ENCODE measurements at places on chromosomes 3 and 15. TPM values are rescaled to one million over a fixed set of nuclear protein-coding genes. Genes with fewer than 3 reads are reported as not detected.

WDR49 gene
- total RNA-seq, result 0.31 TPM

SPINK8 gene
- total RNA-seq, result not detected

DNA sequence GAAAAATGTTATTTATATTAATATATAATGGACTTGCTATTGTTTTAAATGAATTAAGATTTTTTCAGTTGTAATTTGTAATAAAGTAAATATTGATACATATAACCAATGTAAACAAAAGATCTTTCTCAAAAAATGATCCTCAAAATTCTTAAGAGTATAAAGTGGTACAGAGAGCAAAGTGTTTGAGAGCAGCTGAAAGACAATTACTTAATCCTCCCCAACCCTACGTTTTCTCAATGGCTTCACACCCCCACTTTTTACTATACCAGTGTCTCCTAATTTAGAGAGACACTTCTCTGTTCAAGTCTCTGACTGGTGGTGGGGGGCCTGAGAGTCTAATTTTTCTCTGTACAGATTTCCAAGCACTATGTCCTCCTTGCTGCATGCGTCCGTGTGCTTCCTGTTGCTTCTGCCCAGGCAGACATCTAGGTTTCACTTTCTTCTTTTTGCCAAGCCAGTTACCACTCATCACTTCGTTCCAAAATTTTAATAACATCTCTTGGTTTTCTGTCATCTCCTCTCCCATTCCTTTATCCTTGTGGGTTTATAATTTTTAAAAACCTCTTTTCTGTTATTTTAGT lies 276.3 kb upstream of the DNAJC19 start:
- no peak for DNase-seq

CPNE4 gene
- not detected for total RNA-seq

DNA sequence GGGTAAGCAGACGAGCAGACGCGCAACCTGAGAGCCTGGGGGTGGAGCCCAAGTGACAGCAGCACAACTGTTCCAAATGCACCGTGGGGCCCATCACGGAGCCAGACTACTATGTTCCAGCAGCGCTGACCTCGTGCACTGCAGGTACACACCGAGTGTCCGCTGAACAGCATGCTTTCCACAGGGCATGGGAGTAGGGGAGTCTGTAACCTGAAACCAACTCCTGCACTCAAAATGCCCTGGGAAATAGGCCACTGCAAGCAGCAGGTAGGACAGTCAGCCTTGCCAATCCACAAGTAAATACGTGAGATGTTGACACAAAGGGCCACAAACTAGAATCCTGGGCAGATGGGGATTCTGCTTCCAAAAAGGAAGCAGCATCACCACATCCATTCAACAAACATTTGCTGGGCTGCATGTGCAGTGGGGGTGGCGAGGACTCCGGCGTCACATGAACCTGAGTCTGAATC lies 73.9 kb downstream of the TBC1D2B start:
- no peak for DNase-seq

DNA sequence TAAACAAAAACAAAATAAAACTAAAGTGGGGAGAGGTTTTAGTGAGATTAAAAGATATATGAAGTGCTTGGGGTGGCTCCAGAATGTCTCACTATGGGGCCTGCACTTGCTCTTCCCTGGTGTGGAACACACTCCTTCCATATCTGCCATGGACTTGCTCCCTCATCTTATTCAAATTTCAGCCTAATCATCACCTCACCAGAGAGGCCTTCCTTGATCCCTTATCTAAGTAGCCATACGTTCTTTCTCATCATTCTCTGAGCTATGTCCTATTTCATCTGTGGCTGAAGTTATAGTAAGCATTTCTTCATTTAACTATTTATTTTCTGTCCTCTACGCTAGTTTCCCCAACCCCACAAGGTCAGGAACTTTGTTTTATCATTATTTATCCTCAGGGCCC lies 511.7 kb downstream of the NTRK3 start:
- no peak for DNase-seq

DNA sequence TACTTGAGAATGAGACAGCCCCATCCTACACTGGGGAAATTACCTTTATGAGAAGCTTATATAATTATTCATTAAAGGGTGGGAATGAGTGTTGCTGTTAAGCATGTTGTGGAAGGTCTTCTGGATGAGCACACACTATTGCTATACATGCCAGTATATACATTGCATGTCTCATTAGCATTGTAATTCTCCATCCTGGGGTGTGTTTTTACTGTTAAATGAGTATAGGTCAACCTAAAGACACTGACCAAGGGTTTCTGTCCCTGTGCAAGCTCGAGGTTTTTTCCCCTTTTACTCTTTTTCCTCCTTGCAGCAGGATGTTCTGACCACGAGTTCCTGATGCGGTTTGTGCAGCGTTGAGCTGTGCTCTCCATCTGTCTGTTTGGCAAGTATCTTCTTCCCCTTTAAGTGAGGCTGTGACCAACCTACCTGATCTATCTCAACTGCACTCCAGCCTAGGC lies 7.2 kb upstream of the IVD start:
- DNase-seq, result no peak

AHSG gene
- total RNA-seq, result not detected

WDR93 gene
- total RNA-seq, result 0.28 TPM

- DNase-seq, result no peak
Observed at GRCh38 chr3:192825657-192826200, 91.9 kb downstream of the MB21D2 start.

DNA sequence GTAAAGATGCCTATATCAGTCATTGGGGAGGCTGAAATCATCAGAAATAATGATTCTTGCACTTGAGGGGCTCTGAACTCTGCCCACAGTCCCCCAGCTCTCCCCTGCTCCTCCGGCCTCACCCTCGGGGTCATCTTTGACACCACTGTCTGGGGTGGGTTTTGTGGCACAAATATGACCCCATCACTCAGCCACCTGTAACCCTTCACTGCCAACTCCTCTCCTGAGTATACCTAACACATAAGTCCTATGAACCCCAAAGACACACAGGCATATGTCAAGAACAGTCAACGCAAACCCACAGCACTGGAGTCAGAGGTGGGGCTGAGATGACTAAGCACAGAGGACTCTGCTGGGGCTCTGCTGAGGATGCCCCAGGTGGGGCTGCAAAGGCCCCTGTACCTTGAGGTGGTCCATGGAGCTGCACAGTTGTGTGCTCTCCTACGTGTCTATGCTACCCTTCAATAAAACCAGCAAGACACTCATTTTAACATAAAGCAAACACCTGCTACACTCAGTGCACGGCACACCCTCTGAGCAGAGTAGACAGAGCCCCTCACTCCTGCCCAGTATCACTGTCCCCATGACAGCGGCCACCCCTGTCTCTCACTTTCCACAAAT lies 29.9 kb downstream of the SLC41A3 start:
- no peak for DNase-seq

RHCG gene
- 15.5 TPM for total RNA-seq

GRCh38 chr3:126463521-126463920 lies 12.2 kb downstream of the ZXDC start:
- no peak for DNase-seq

DNA sequence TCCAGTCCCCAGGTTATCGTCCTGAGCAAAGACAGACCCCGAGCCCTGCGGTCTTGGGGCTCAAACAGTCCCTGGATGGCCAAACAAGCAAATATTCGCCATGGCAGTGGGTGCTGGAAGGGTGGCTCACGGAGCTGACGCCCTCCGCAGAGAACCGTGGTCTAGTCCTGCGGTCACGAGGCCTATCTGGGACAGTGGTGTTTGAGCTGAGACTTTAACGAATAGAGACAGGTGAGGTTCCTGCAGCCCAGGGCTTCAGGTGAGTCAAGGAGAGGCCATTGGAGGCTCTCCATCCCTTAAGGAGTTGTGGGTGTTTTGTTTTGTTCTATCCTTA lies 399 bp upstream of the SUCLG2 start:
- no peak for DNase-seq

DNA sequence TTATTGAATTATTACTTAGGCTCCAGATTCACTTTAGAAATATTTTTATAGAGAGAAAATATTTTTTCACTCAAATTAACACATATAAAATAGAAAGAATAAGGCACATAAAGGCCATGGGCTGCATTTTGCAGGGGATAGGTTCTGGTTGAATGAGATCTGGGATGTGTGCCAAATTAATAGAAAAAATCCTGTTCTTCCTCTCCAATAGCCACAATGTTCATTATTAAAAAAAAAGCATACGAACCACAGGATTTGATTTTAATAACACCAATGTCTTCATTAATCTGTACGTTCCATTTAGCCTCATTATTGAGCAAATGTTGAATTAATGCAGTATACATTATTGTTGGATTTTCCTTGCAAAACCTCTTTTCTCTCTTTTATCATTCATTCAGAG lies 622.8 kb upstream of the AGTR1 start:
- DNase-seq, result no peak

DNA sequence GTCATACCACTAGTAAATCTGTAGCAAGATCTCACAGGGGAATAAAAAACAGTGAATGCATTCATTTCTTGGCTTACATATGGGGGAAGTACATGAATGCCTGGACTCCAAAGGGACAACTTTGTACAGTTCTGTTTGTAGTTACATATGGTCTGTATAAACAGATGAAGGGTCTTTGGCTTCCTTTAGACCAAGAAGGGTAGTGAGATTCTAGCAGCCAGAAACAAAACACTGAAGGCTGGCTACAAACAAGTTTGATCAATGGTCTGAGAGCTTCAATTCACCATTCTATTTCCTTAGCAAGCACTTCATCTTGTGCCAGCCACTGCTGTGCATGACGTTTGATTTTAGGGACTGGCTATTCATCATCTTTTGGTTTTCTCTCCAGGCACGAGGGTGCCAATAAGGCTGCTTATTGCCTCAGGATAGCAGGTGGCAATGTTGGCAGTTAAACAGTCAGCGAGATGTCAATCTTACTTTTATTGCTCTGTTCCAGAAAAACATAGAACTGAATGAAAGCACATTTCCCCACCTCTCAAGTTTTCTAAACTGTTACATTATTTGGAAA lies 313.7 kb upstream of the COL8A1 start:
- no peak for DNase-seq

ADAMTS9 gene
- 136 TPM for total RNA-seq

SCN11A gene
- 0.56 TPM for total RNA-seq

- no peak for DNase-seq
Observed at GRCh38 chr3:113223475-113224281, 12.3 kb downstream of the BOC start.

DNA sequence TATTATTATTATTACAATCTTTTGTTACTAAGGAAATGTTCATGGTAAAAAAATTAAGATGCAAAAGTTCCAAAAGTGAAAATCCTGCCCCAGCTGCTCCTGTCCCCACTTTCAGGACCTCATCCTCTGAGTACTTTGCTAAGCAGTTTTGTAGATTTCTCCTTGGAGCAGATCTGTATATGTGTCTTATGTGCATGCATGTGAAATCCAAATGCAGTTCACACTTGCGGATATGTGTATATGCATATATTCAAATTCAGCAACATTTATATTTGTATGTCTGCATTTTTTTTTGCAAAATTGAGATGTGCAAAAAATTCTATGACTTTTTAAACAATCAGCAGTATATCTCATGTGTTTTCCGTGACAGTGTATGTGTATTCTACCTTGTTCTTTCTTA lies 19.2 kb downstream of the CHCHD6 start:
- no peak for DNase-seq

- no peak for DNase-seq
Observed at GRCh38 chr3:60633644-60634043, 617.6 kb downstream of the FHIT start.

DNA sequence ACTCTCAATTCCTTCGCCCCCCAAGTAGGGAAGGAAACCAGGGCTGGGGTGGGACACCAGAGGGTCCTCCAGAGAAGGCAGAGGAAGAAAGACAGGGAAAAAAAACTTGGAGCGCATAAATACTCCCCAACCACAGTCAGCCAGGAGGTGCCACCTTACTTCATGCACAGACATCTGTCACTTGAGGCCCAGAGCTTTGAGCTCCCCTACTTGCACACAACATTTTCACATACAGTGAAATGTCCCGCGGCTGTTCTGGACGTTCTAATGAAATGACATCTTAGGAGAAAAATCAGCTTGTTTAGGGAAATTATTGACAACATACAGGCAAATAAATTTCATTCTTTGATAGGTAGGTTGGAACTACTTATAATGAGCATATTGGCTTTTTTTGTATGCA lies 113.0 kb downstream of the LIPC start:
- DNase-seq, result no peak

- no peak for DNase-seq
Observed at GRCh38 chr15:79394231-79394630, 37.9 kb upstream of the MINAR1 start.

DNA sequence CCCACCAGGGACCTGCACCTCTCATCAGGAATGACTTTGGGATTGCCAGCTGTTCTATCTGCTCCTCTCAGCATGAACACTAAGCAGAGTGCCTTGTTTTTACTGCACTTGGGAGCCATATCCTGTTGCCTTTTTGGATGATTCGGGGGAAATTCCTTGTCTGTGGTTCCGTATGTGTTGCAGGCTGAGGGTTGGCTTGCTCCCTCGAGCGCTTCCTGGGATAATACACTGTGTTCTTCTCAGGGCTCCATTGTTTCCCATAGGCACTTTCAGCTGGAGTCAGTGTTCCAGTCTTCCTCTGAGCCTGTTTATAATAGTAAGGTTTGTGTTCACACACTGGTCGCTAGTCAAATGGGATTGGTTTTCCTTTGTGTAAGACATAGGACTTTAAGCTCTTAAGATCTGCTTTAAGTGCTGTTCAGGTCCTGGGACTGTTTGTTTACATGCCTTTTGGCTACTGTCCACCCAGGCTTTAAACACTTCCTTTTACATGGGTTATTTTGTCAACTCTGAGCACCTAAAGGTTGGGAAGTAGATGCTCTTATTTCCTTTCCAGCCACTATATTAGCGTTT lies 23.4 kb downstream of the BOC start:
- no peak for DNase-seq

- DNase-seq, result no peak
Observed at GRCh38 chr15:34239151-34239808, 14.5 kb downstream of the EMC4 start.

PLA1A gene
- total RNA-seq, result 7.8 TPM

GRCh38 chr3:67798412-67798811 lies 144.0 kb upstream of the SUCLG2 start:
- no peak for DNase-seq

GPR62 gene
- 0.19 TPM for total RNA-seq

- DNase-seq, result no peak
Observed at GRCh38 chr3:136251511-136251910, 1.4 kb downstream of the PCCB start.

ALDH1A3 gene
- 367 TPM for total RNA-seq

GLDN gene
- 29.8 TPM for total RNA-seq

TYRO3 gene
- total RNA-seq, result 44.5 TPM

DNA sequence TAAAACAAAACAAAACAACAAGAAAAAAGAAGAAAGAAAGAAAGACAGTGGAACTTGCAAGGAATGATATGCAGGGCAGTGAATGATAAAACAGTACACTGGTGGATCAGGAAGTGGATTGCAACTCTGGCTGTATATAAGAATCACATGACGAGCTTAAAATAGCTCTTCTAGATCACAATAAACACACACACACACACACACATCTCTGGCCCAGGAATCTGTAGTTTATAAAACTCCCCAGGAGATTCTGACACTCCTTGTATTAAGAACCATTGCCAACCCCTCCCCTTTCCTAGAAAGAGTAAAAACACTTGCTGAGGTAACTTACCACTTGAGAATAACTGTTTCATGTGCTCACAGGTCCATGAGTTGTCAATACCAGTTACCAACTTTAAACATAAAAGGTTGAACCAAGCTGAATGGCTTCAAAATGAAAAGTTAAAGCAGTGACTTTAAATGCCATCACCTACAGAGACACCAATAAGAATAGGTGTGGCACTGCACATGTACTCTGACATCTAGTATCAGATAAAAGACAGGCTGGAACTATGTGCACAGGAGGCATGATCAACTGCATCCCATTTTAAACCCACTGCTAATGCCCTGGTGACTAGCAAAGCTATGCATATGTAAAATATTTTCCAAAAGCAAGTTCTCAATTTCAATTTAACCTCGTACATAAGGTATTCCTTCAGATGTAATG lies 3.9 kb downstream of the CPOX start:
- DNase-seq, result no peak

CCDC191 gene
- 3.3 TPM for total RNA-seq

All from omental fat pad (tissue), 4 donors.